ENCODE measurements at places on chromosomes 6 and 20.
A peak's percentile ranks its signal among the peaks of the same experiment; 100 is the strongest.

GRCh38 chr6:73451223-73452106 is 632 bp downstream of the CGAS start:
- DNase-seq = peak; percentile 47

DNA sequence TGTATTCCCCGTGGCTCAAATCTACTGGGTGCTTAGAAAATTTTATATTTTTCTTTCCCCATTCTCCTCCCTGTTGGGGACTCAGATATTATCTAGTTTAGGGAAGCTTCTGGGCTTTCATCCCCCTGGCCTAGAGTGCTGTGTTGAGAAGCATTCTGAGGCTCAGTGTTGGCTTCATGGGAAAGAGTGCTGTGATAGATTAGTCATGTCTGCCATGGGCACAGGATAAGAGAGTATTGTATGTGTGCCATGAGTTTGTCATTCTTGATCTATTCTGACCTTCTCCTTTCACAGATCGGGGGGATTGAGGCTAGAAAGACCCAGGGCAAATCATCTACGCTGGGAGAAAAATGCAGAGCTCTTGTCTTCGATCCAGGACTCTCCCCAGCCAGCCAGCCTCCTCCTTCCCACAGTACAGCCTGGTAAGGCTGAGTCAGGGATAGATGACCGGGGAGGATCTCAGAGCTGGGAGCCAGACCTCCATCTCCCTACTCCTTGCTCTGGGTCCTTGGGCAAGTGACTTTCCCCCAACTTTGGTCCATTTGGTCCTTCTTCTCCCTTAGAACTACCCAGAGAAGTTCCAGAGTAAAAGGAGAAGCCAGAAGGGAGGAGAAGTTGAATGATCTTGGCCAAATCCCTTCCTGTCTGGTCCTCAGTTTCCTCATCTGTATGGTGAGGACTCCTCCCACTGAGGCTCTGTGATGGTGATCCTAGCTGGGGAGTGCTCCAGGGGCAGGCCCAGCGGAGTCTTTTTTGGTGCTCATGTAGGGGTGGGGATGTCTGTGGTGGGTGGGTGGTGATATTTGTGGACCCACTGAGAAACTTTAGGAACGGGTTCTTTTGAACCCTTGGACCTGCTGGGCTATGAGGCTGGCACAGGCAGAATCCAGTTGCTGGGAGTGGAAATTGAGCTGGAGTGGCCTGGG is 5.0 kb downstream of the SRC start:
- no peak for DNase-seq

DNA sequence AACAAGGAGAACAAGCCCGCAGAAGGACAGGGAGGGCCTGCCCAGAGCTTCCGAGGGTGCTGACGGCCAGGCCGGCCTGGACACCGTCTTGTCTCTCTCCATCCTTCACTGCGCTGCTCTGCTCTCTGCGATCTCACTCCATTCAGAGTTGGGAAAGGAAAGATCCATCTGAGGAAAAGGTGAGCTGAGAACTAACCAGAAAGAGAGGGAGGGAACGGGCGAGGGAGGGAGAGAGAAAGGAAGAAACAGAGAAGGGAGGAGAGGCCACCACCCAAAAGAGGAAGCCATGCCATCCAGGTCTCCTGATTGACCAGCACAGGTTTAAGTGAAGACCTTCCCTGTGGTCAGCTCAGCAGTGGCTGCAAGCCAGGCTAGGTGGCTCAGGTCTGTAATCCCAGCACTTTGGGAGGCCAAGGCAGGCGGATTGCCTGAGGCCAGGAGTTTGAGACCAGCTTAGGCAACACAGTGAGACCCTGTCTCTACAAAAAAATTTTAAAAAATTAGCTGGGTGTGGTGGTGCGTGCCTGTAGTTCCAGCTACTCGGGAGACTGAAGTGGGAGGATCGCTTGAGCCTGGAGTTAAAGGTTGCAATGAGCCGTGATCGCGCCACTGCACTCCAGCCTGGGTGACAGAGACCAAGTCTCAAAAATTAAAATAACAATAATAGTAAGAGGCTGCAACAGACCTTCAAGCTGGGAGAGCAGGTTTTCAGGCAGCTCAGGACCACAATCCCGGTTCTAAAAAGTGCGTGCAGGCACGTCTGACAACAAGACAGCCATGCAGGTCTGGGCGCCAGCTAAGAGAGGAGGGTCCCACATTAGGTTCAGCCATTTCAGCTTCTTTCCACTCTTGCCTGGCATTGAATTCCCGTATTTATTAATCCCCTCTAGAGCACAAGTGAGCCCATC is 34.2 kb upstream of the DLGAP4 start:
- no peak for DNase-seq

- no peak for DNase-seq
Measured at GRCh38 chr6:16684195-16684689, 77.0 kb downstream of the ATXN1 start.

DNA sequence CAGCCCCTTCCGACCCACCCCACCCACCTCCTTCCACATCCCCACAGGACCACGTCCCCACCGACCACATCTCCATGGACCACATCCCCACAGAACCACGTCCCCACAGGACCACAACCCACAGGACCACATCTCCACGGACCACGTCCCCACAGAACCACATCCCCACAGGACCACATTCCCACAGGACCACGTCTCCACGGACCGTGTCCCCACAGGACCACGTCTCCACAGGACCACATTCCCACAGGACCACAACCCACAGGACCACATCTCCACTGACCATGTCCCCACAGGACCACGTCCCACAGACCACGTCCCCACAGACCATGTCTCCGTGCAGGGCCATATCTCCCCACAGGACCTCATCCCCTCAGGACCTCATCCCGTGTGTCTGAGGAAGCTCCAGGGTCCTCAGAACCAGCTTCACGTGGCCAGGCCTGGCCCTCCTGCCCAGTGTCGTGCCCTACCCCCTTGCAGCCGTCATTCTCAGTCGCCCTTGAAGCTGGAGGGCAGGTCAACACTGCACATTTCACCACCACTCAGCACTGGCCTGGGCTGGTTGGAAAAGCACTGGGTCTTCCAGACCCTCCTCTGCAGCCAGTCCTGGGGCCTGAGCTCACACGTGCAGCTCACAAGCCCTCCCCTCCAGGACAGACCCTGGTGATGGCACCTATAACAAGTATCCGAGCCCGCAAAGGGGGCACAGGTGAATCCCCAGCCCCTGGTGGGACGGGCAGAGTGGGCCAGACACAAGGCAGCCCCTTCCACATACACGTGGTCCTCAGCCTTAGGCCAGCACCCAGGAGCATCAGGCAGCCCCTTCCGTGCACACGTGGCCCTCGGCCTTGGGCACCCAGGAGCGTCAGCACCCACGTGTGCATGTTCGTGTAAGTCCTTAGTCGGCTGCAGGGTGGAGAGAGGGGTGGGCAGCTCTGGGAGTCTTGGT is 3.9 kb downstream of the CHRNA4 start:
- no peak for DNase-seq

DNA sequence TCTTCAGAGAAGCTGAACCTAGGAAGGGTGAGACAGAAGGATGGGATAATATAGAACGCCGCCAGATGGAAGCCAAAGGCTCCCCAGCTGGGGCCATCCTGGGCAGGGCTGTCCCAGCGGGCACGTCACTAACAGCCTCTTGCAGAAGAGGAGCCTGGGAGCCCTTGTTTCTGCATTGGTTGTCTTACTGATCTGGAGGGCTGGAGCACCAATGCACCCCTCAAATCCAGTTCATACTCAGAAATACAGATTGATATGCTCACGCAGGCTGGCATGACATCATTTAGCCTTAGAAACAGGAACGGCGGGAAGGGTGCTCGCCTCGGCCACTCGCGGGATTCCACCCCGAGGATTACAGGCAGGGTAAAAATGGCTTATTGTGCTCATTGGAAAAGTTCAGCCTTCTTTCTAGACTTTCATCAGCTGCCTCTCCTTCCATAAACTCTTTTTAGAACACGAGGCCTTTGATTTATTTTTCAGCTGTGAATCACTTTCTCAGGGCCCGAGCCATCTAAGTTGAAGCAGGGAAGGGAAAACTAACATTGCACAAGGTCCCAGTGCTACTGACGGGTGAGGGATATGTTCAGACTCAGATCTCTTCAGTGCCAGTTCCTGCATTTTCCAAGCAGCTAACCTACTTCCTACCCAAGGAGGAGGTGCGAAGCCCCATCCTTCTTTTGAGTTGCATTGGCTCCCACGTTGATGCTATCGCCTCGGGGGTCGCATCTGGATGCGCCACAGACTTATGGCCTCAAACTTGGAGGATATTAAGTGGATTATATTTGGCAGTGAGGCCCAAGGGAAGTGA is 82.3 kb downstream of the GMPR start:
- no peak for DNase-seq

- no peak for DNase-seq
Measured at GRCh38 chr6:34095136-34095505, 50.8 kb downstream of the GRM4 start.

- no peak for DNase-seq
Measured at GRCh38 chr6:168938546-168938945, 315.1 kb downstream of the THBS2 start.

DNA sequence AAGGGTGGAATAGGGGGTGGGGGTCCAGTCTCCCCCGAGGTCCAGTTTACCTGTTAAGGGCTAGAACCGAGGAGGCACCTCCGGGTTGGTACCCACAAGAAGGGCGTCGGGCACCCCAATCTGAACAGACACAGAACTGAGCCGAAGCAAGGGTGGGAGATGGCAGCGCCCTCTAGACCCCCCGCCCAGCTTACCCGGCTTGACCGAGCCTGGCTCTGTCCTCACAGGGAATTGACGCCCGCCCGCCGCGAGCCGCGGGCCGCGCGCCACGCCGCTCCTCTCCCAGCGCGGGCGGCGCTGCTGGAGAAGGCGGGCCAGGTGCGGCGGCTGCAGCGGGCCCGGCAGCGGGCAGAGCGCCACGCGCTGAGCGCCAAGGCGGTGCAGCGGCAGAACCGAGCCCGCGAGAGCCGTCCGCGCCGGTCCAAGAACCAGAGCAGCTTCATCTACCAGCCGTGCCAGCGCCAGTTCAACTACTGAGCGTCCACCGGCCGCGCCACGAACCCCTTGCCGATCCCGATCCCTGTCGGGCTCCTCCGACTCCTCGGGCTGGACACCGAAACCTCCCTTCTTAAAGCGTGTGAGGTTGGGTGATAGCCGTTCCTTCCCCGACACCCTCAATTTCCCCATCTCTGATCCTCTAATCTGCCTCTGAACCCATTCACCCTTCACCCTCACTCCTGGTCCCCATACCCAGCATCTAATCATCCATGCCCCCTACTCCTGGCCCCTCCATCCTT is 5.9 kb downstream of the TP53INP2 start:
- DNase-seq = peak; percentile 87

DNA sequence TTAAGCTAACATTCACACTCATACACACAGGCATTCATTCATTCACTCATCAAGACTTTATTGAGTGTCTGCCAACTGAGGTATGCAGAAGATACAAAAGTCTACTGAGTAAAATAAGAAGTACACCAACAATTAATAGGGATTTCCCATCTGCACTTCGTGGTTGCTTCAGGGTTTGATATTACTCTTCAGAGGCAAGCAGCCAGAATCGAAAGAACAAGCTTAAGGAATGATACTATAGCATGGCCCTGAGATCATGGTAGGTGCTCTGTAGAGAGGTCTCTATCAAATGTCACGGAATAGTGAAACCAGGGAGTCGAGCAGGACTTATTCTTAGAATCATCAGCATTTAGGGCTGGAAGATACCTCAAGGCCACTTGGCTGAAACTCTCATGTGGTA is 135.4 kb downstream of the NRN1 start:
- no peak for DNase-seq

GRCh38 chr6:93424303-93425064 is 5.1 kb upstream of the EPHA7 start:
- DNase-seq = no peak

GRCh38 chr20:39879296-39879695 is 809.7 kb downstream of the MAFB start:
- no peak for DNase-seq

DNA sequence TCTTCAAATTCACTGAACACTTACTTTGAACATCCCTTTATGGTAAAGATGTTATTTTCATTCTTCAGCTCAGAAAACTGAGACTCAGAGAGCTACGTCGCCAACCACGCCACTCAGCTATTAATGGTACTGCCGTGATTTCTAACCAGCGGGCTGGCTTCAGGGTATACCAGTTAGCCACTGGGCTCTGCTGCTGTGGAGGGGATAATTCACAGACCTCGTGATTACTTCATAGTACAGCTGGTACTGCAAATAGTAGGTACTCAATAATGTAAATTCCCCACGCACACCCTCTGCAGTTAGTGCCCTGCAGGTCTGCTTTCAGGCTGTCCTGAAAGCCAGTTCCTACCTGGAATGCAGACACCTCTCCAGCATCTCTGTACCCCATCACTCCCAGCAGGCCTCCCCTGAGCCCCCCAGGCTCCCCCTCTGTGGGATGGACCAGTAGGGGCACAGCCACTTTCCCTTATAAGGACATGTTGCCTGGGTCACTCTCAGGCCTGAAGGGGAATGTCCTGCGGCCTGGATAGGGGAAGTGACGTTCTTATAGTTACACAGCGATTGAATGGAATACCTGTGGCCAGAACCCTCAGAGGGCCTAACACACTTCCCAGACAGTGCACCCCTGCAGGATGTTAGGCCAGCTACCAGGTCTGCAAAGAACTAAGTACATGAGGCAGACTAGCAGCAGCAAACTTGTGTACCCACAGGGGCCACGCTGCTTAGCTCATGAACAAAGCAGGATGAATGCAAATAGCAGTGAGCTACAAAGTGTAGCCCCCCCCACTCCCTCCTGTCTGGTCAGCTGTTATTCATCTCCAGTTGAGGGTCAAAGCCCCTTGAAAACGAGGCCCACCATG is 1.3 kb upstream of the OCSTAMP start:
- DNase-seq = no peak

GRCh38 chr20:1034415-1034789 is 32.3 kb upstream of the RSPO4 start:
- DNase-seq = no peak

DNA sequence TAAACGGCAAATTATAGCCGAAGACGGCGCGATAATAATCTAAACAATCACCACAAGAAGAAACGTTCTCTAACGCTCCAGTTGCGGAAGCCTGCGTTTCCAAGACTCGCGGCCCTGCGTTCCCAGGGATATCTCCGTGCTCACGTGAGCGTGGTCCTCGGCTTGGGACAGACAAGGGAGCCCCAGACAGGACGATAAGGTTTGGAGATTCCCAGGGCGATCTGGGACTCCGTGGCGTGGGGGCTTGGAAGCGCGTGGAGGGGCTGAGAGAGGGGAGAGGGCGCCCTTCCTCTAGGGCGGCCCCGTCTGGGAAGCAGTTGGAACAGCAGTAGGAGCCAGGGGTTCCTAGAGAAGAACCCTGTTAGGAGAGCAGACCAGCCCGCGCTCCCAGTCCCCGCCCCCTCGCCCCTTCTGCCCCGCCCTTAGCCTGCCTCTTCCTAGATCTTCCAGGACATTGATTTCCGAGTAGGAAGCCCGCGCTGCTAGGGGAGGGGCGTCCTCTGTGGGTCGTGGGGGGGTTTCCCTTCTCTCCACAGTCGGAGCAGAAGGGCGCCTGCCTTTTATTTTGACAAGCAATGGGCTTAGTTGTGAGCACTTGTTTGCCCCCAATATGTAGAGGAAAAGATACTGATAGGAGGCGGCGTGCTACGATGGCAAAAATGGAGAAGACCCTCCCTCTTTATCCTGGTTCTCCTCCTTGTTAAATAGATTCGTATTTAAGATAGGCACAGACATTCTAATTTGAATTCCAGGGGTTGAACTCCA is 10.6 kb downstream of the NRN1 start:
- peak; percentile 90 for DNase-seq

- no peak for DNase-seq
Measured at GRCh38 chr6:93555292-93555691, 135.9 kb upstream of the EPHA7 start.
